ENCODE measurements at places on chromosomes 12 and 14. TPM values are rescaled to one million over a fixed set of nuclear protein-coding genes. Genes with fewer than 3 reads are reported as not detected.

DNA sequence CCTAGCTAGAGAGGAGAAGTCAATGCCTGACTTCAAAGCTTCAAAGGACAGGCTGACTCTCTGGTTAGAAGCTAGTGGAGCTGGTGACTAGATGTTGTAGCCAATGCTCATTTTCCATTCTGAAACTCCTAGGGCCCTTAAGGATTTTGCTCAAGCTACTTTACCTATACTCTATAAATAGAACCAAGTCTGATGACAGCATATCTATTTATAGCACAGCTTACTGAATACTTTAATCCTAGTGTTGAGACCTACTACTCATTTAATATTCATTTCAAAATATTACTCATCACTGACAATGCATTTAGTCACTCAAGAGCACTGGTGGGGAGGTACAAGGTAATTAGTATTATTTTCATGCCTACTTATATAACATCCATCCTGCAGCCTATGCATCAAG lies 137.2 kb upstream of the PELI2 start:
- no peak for DNase-seq

DNA sequence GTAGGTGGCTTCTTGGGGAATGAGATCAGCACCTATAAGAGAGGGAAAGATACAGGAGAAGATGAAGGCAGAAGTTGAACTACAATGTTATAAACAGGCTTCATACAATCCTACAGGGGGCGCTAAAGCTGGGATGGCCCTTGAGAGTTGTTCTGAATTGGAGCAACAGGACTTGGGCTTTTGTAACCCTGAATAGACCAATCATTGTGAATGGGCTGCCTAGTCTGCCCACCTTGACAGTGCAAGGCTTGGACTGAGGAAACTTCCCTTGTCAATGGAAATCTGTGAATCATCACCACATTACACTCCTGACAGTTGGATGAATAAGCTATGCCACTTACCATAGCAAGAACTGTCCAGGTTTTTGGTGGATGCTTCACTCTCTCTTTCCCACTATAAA lies 306.1 kb downstream of the KCNC2 start:
- DNase-seq = no peak

- no peak for DNase-seq
Measured at GRCh38 chr12:38141861-38142260, 174.7 kb upstream of the ALG10B start.

- no peak for DNase-seq
Measured at GRCh38 chr12:108607981-108608600, 10.2 kb upstream of the TMEM119 start.

GRCh38 chr12:53205747-53206419 lies 1.2 kb downstream of the ITGB7 start:
- DNase-seq = no peak

DNA sequence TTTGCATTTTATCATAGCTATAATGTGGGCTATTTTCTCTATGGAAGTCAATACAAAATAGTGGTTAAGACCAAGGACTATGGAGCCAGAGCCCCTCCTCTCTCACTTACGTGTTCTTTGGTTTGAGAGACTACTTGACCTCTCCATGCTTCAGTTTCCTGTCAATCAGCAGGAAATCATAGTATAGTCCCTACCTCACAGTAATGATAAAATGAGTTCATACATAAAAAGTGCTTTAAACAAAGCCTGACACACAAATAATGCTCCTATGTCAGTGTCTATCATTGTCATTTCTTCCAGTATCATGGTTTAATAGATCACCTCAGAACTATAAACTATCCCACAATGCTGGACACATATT lies 90.4 kb downstream of the MED13L start:
- DNase-seq = no peak

DNA sequence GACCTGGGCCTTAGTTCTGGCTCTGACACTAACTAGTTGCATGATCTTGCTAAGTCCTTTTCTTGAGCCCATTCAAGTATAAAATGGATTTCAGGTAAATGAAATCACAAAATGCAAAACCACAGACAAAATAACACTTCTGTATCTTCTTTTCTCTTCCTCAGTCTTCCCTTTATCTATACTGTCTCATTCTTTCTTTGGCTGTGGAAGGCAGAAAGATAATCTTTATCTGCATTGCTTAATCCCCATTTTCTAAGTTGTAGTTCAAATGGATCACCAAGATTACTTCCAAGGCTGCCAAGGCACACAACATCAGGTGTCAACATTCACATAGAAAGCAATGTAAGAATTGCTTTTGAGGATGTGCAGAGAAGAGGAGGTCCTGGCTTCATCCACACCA lies 30.3 kb downstream of the TESPA1 start:
- DNase-seq = no peak

DNA sequence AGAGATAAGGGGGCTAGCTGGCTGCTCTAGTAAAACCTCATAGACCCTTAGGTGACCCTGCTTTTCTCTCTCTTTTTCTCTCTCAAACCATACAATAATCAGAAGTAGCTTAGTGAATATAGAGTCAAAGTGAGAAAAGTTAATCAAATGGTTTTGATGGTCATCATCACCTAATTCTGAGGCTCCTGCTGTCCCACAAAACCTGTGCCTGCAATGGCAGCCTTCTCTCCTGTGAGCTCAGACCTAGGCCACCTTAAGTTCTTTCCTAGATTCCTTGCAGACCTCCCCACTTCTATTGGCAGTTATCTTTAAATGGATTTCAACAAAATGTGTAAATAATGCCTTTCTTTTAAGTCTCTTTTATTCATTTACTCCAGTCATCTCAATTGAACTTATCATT lies 1.5 kb upstream of the RPAP3 start:
- no peak for DNase-seq

GRCh38 chr12:94289461-94290312 lies 141.3 kb downstream of the PLXNC1 start:
- no peak for DNase-seq

- no peak for DNase-seq
Measured at GRCh38 chr12:111638556-111638955, 39.4 kb upstream of the ATXN2 start.

The SCNN1A gene
- total RNA-seq = 0.46 TPM

The LTBR gene
- 29.4 TPM for total RNA-seq

The TMEM116 gene
- total RNA-seq = 32.2 TPM

The COCH gene
- 0.97 TPM for total RNA-seq

The CCDC59 gene
- total RNA-seq = 23.5 TPM

The KRT6C gene
- total RNA-seq = not detected
